ENCODE measurements at places on chromosomes 5 and 9.

DNA sequence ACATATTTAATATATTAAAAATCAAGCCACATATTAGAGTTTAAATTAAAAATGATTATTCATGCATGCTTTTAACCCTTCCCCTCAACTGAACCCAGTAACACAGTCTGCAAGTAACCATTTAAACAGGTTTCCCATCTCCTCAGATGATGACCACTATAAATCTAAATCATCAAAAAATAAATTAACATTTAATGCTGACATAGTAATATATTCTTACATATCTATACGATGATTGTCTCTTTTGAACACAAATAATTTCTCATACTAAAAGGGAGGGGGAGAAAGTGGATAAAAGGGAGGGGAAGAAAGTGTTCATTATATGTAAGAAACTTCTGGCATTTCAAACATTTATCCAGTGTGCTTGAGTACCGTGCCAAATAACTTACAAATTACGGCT lies 701.6 kb downstream of the MTRR start:
- H3K4me1 ChIP-seq, result no peaks in the 10 kb centered on the region
- DNase-seq, result no peak
- H3K27me3 ChIP-seq, result no peaks in the 10 kb centered on the region
- no peak overlapping the region for H3K27ac ChIP-seq

- H3K27me3 ChIP-seq, result no peaks in the 10 kb centered on the region
- no peaks in the 10 kb centered on the region for H3K36me3 ChIP-seq
- no peak overlapping the region for H3K27ac ChIP-seq
- no peak for DNase-seq
- no peak overlapping the region for H3K4me3 ChIP-seq
These were observed 620.4 kb downstream of the SLCO4C1 start for GRCh38 chr5:101675510-101676219.

DNA sequence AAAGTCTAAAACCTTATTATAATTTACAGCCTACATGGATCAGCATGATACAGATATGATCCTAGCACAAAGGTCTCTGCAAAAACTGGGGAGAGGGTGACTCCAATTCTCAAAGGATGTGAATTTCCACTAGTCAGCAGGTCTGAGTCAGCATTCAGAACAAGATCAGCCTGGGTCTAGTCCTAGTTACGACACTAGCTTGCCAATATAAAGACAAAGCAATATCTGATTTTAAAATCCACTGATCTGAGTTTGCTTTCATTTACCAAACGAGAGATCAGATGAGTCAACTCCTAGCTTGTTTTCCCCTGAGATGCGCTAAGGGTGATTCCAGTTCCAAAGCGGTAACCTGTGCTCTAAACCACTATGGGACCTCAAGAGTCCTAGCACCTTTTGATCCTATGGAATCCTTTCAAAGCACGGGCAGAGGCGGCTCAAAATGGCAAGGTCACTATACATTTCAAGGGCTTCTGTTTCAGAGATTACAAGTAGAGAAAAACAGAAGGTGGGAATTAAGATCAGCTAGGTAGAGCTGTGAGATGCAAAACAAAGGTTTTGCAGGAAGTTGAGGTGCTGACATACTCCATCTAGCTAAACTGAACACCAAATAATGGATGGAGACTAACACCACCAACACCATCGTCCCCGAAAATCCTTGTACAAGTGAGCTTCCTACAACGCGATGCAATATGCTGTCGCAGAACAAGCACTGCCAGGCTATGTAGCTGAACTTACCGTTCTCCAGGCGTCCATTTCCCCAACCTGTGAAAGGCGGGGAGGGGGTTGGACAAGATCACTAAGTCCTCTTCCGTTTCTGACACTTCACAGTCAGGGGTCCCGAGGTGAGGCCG lies 906 bp downstream of the SLC25A51 start:
- no peaks in the 10 kb centered on the region for H3K27me3 ChIP-seq
- H3K27ac ChIP-seq, result peak overlapping the region; percentile 96
- H3K4me3 ChIP-seq, result peak overlapping the region; percentile 91
- peaks cover 27% of the 10 kb centered on the region for H3K36me3 ChIP-seq
- no peak for DNase-seq

- DNase-seq, result no peak
- H3K4me1 ChIP-seq, result peaks cover 61% of the 10 kb centered on the region
- H3K27me3 ChIP-seq, result no peaks in the 10 kb centered on the region
- H3K4me3 ChIP-seq, result no peak overlapping the region
- peaks cover 35% of the 10 kb centered on the region for H3K36me3 ChIP-seq
These were observed 122.0 kb downstream of the RGS3 start for GRCh38 chr9:113585555-113585954.

GRCh38 chr9:27460226-27461023 lies 63.7 kb upstream of the IFNK start:
- H3K27me3 ChIP-seq, result no peaks in the 10 kb centered on the region
- H3K4me1 ChIP-seq, result no peaks in the 10 kb centered on the region
- H3K36me3 ChIP-seq, result no peaks in the 10 kb centered on the region
- H3K27ac ChIP-seq, result no peak overlapping the region
- no peak overlapping the region for H3K4me3 ChIP-seq

DNA sequence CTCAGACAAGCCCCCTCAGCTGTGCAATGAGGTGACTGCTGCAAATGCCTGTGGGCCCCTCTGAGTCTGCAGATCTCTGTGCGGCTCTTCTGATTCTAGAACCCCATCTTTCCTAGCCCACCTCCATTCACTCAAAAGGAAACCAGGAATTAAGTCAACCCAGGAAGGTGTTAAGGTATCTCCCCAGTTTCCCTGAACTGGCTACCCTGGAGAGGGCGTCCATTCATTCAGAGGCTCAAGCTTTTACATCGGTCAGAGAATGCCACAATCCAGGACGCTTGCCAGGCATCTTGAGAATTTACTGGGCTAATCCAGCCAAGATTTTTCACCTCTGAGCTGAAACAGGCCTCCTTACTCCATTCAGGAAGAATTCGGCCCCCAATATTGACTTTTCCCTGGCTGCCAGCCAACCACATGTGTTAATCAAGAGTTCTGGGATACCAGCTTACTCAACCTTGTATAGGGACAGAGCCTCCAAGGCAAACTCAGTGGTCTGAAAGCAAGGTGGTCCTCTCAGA lies 889 bp upstream of the ADAMTS12 start:
- DNase-seq, result no peak
- H3K4me3 ChIP-seq, result no peak overlapping the region
- no peak overlapping the region for H3K27ac ChIP-seq

DNA sequence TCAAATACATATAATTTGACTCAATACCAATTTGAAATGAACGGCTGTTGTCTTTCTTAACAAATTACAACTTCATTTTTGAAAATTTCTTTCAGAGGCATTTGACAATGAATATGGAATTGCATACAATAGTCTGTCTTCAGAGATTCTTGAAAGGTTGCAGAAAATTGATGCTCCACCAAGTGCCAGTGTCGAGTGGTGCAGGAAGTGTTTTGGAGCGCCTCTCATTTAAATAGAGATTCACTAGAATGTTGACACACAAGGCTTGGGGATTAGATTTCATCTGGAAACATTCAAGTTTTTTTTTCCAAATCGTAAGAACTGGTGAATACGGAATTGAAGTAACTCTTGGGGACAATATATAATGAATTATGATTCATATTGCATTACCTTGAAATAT lies 8.1 kb downstream of the RPS6 start:
- no peaks in the 10 kb centered on the region for H3K27me3 ChIP-seq
- peaks cover 11% of the 10 kb centered on the region for H3K4me1 ChIP-seq
- DNase-seq, result no peak
- peaks cover 80% of the 10 kb centered on the region for H3K36me3 ChIP-seq
- H3K4me3 ChIP-seq, result no peak overlapping the region
- H3K27ac ChIP-seq, result peak overlapping the region; percentile 46

DNA sequence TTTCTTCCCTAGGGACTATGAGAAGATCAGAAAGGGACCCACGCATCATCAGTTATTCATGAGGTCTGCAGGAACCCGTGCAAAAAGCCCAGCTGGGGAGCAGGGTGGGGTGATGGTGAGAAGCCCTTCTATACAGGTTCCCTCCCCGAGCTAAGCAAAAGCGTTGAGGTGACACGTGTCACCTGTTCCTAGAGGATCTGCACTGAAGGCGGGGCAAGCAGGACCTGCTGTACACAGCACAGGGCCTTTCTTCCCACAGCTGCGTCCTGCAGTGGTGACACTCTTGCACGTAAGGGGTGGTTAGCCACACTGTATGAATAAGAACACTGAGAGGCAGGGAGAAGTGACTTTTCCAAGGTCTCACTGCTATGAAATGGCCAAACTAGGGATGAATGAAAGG lies 37.2 kb upstream of the SH3PXD2B start:
- no peak overlapping the region for H3K4me3 ChIP-seq
- no peak for DNase-seq
- no peak overlapping the region for H3K27ac ChIP-seq
- no peaks in the 10 kb centered on the region for H3K36me3 ChIP-seq

GRCh38 chr9:126804696-126805553 lies at the start of gene ZBTB43:
ZBTB43 (plus strand) TSS chr9:126805040; CDS start chr9:126832510, 27,470 bp downstream.
- peaks cover 38% of the 10 kb centered on the region for H3K36me3 ChIP-seq
- H3K27me3 ChIP-seq, result no peaks in the 10 kb centered on the region
- H3K4me1 ChIP-seq, result peaks cover 22% of the 10 kb centered on the region
- H3K4me3 ChIP-seq, result peak within 1 kb of the TSS; percentile 86

GRCh38 chr5:157799578-157799977 lies 56.1 kb downstream of the LSM11 start:
- no peak overlapping the region for H3K27ac ChIP-seq
- no peak for DNase-seq
- H3K27me3 ChIP-seq, result no peaks in the 10 kb centered on the region
- no peak overlapping the region for H3K4me3 ChIP-seq
- H3K4me1 ChIP-seq, result no peaks in the 10 kb centered on the region
- H3K36me3 ChIP-seq, result peaks cover 55% of the 10 kb centered on the region

GRCh38 chr5:74490814-74491213 lies 149.7 kb downstream of the ENC1 start:
- no peak for DNase-seq
- peaks cover 1% of the 10 kb centered on the region for H3K4me1 ChIP-seq
- no peak overlapping the region for H3K27ac ChIP-seq
- peaks cover 19% of the 10 kb centered on the region for H3K27me3 ChIP-seq
- H3K36me3 ChIP-seq, result no peaks in the 10 kb centered on the region

DNA sequence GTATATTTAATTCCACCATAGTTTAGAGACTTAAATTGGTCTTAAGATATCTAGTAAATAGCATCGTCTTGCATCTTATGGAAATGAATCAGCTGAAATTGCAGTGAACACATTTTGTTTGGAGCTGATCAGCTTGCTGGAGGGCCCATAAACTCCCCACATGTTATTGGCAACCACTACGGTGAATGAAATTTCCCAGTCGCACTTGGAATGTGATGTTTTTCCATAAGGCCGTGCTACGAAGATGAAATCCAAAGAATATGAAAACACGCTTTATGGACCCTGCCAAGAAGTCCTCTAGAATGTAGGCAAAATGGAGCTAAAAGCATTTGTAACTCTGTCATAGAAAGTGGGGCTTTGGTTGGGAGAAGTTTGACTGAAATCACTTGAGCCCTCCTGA lies 572.1 kb downstream of the ACTL7B start:
- no peaks in the 10 kb centered on the region for H3K4me1 ChIP-seq
- H3K36me3 ChIP-seq, result no peaks in the 10 kb centered on the region
- H3K4me3 ChIP-seq, result no peak overlapping the region
- no peak overlapping the region for H3K27ac ChIP-seq
- H3K27me3 ChIP-seq, result no peaks in the 10 kb centered on the region
